Activated CD4-positive, alpha-beta memory T cell treated with anti-CD3 and anti-CD28 coated beads for 36 hours (primary cell): ENCODE measurements at places on chromosomes 1 and 21. TPM values are rescaled to one million over a fixed set of nuclear protein-coding genes. Genes with fewer than 3 reads are reported as not detected.
A peak's percentile ranks its signal among the peaks of the same experiment; 100 is the strongest.

DNA sequence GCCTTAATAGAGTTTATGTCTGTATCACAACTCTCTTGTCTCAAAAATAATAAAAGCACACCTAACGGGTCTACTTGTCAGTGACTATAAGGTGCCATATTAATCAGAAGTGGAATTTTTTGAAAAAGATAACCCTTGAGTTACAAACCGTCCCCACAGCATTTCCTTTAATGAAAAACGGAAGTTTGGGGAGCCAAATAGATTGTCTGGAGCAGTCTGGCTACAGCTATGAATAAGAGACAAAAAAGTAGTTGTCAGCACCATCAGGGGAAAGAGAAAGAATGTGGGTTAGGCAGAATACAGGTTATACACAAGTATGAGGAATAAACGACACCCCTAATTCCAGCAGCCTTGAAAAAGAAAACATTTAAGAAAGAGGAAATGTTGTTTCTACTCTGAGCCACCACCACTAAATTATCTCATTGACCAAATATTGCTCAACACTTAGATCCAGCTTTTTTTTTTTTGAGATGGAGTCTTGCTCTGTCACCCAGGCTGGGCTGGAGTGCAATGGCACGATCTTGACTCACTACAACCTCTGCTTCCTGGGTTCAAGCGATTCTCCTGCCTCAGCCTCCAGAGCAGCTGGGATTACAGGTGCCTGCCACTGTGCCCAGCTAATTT lies 29.4 kb upstream of the USP24 start:
- DNase-seq, result no peak

DNA sequence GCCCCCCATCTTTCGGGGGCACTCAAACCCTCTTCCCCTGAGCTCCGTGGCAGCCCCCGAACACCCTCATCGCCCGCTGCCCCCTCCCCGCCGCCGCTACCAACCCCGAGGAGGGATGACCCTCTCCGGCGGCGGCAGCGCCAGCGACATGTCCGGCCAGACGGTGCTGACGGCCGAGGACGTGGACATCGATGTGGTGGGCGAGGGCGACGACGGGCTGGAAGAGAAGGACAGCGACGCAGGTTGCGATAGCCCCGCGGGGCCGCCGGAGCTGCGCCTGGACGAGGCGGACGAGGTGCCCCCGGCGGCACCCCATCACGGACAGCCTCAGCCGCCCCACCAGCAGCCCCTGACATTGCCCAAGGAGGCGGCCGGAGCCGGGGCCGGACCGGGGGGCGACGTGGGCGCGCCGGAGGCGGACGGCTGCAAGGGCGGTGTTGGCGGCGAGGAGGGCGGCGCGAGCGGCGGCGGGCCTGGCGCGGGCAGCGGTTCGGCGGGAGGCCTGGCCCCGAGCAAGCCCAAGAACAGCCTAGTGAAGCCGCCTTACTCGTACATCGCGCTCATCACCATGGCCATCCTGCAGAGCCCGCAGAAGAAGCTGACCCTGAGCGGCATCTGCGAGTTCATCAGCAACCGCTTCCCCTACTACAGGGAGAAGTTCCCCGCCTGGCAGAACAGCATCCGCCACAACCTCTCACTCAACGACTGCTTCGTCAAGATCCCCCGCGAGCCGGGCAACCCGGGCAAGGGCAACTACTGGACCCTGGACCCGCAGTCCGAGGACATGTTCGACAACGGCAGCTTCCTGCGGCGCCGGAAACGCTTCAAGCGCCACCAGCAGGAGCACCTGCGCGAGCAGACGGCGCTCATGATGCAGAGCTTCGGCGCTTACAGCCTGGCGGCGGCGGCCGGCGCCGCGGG lies 837 bp downstream of the FOXD3 start:
- DNase-seq, result peak; percentile 59

- no peak for DNase-seq
Observed at GRCh38 chr1:70874063-70874462, 173.6 kb downstream of the PTGER3 start.

DNA sequence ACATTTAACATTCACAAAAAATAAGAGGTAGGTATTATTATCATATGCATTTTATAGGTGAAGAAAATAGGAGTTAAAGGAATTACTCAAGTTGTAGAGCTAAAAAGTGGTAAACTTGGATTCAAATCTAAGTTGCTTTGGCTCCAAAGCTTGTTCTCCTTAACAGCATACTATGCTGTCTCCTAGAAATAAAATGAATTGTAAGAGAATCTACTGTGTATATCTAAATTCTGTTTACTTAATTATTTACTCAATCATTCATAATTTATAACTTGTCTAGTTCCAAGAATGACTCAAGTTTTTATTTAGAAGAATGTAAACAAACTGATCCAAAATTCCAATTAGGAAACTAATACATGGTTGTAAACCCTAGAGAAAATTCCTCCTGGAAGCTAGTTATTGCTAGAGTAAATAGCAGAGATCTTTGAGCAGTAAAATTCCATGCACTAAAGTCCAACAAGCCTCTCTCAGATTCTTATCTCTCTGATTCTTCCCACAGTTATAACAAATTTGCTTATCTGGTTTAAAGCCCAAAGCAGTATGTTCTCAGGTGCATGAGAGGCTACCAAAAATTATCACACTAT lies 132.5 kb upstream of the DPT start:
- DNase-seq, result no peak

- DNase-seq, result no peak
Observed at GRCh38 chr1:243496806-243497205, 241.0 kb downstream of the SDCCAG8 start.

DNA sequence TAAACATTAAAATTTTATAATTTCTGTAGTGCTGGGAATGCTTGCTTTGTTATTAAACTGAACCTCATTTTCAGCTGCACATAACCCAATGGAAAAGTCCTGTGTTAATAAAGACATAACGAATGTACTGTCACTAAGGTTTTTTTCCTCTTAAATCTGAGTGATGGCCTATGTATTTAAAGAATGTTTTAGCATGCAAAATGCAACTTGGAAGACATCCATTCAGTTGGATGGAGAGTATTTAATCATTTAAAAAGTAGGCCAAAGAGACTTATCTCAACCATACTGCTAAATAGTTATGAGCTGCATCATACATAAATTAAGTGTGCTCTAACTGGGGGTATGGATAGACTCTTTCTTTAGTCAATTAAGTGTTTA lies 48.5 kb downstream of the RWDD3 start:
- DNase-seq, result no peak

DNA sequence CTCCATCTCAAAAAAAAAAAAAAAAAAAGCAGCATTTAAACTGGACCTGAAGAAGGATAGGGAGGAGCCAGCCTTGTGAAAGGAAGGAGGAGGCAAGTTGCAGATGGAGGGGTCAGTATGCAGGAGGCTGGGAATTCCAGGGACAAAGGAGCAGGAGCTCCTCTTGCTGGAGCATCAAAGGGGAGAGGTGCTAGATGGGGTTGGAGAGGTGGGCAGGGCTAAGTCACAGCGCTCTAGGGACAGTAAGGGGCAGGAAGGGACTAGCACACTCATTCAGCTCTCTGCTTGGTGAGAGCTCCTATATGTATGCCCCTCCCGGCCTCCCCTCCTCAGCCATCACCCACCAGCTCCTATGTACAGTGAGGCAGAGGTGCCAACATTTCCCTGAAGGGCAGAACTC lies 26.8 kb downstream of the MAP7D1 start:
- DNase-seq, result no peak

DNA sequence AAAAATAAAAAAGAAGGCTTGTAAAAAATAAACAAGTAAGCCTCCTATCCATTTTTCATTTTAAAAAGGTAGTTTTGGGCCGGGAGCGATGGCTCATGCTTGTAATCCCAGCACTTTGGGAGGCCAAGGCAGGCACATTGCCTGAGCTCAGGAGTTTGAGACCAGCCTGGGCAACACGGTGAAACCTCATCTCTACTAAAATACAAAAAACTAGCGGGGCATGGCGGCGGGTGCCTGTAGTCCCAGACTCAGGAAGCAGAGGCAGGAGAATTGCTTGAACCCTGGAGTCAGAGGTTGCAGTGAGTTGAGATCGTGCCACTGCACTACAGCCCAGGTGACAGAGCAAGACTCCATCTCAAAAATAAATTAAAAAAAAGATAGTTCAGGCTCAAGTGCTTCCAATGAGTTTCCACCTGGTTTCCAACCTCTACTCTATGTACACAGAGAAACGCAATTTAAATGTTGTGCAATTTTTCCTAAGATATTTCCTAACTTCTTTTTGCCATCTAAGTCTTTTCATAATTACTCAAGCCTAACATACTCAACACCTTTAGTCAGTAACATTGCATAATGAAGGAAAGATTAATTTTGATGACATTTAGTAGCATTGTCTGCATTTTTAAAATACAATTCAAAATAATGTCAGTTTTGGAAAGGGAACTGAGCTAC lies 106.3 kb downstream of the KCNT2 start:
- no peak for DNase-seq

DNA sequence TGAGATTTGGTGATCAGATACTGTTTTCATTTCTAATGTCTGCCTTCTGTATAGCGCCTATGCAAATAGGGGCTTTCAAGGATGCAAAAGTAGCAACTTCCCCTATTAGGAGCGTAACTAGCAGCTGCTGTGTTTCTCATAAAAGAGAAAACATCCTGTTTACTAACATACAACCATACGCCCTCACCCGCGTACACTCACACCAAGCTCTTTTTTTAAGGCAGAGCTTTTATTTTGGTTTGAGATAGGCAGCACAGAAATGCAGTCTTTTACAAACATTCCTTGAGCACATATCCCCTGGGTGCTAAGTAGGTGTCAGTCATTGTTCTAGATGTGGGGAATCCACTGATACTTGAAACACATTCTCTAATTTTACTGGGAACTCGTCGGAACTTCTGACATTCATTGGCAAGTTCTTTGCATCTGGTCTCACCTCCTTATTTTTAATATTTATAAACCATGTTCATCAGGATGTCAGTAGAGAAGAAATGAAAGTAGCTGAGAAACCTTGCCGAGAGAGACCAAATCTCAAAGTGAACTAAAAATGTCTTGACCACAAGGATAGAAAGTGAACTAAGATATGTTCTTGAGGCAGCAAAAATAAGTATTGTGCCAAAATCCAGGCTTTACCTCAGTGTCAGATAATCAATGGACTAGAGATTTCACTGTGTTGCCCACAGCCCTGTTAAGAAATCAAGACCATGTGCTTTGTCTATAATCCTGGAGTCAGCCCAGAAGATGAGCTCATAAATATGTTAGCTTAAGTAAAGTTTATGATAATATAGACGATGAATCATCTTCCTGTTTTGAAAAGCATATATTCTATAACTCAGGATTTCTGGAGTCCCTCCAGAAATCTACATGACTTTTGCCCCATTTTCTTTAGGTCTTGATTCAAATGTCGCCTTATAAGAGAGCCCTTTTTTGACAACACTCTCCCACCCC lies 350.9 kb downstream of the ST6GALNAC3 start:
- no peak for DNase-seq

GRCh38 chr1:218702775-218703174 lies 357.6 kb downstream of the TGFB2 start:
- no peak for DNase-seq

GRCh38 chr1:38989979-38990378 lies 1.1 kb upstream of the AKIRIN1 start:
- no peak for DNase-seq

DNA sequence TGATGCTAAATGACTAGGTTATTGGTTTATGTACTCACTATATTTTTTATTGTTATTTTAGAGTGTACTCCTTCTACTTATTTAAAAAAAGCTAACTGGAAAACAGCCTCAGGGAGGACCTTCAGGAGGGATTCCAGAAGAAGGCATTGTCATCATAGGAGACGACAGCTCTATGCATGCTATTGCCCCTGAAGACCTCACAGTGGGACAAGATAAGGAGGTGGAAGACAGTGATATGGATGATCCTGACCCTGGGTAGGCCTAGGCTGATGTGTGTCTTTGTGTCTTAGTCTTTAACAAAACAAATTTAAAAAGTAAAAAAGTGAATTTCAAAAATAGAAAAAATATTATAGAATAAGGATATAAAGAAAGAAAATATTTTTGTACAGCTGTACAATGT lies 155.7 kb upstream of the CD34 start:
- DNase-seq, result no peak

- peak; percentile 48 for DNase-seq
Observed at GRCh38 chr1:224498574-224499170, 64.1 kb upstream of the WDR26 start.

The FMOD gene
- total RNA-seq, result 1.9 TPM

The ARTN gene
- total RNA-seq, result not detected

The AUNIP gene
- total RNA-seq, result 7.8 TPM

The VAV3 gene
- total RNA-seq, result 2.3 TPM

The CFAP141 gene
- not detected for total RNA-seq

The ILDR2 gene
- 12.5 TPM for total RNA-seq

The OR2T3 gene
- total RNA-seq, result not detected

The GJA8 gene
- total RNA-seq, result not detected
